ENCODE measurements at places on chromosomes 11 and 22. TPM values are rescaled to one million over a fixed set of nuclear protein-coding genes. Genes with fewer than 3 reads are reported as not detected.

The NPAS4 gene
- polyA plus RNA-seq, result 10.6 TPM

The RAG2 gene
- polyA plus RNA-seq, result not detected

The CCDC15 gene
- 2.5 TPM for polyA plus RNA-seq

The PTPRCAP gene
- polyA plus RNA-seq, result 1.7 TPM

The SMIM35 gene
- polyA plus RNA-seq, result 0.12 TPM

The OR52N4 gene
- not detected for polyA plus RNA-seq

The SCUBE2 gene
- polyA plus RNA-seq, result 9.9 TPM

The PHOX2A gene
- not detected for polyA plus RNA-seq

The POU2AF3 gene
- polyA plus RNA-seq, result not detected

All from neural cell (in vitro differentiated cells).